Stimulated activated CD4-positive, alpha-beta T cell treated with anti-CD3 and anti-CD28 coated beads, Interleukin-15, amount 100 ng/mL, for 1 hour (primary cell): ENCODE measurements at places on chromosomes 2 and 18.

- DNase-seq: no peak
These were observed 614 bp upstream of the FKBP1B start for GRCh38 chr2:24048769-24049484.

- no peak for DNase-seq
These were observed 572.6 kb downstream of the ARHGAP15 start for GRCh38 chr2:143701785-143702184.

DNA sequence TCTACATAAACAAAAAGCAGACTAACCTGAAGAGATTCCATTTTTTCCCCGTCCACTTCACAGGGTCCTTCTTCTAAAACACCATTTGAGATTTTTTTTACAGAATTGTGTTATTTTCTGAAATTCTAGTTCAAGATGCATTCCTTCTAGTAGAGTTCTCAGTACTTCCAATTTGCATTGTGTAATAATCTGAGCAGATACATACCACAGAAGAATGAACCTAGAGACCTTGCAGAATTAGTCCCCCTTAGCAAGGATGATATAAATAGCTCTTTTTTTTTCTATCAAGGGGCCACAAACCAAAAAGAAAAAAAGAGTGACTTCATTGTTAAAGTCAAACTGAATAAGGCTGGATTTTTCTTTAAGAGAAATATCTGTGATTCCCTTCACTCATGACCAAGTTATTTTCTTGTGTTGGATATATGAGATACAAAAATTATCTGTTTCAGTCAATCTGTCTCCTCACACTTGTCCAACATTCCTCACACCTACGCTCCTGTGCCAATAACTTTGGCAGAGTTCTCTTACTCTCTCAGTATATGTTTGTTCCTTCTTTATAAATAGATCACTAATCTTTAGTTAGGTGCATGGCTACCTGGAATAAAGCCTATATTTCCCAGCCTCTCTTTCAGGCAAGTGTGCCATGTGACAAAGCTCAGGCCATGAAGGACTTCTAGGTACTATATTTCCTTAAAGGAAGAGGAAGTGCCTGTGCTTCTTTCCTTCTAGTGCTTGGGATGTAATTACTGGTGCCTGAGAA, 183.5 kb downstream of the ZNF385B start:
- no peak for DNase-seq

DNA sequence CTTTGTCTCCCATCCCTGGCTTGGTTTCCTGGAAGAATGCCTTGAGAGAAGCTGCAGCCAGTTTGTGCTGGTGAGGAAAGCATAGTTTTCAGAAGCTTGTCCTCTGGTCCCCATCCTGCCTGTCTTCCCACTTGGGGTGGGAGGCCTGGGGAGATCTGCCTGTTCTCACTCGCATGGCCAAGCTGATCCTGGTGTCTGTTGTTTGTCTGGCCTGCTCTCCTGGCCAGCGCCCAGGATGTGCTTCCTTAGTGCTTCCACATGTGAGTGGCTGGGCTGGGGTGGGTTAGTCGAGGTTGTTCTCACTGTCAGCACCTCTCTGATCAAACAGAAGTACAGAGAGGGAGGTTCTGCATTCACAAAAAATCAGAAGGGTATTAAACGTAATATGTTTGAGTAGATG, 49.5 kb downstream of the PTPRM start:
- no peak for DNase-seq
